Astrocyte (in vitro differentiated cells and primary cell): ENCODE measurements at places on chromosomes 11 and 22. TPM values are rescaled to one million over a fixed set of nuclear protein-coding genes. Genes with fewer than 3 reads are reported as not detected.

GRCh38 chr11:118915396-118915795, 10.3 kb downstream of the BCL9L start:
- DNase-seq: no peak

- DNase-seq: no peak
Observed at GRCh38 chr11:63887386-63887999, 29.5 kb downstream of the RCOR2 start.

DNA sequence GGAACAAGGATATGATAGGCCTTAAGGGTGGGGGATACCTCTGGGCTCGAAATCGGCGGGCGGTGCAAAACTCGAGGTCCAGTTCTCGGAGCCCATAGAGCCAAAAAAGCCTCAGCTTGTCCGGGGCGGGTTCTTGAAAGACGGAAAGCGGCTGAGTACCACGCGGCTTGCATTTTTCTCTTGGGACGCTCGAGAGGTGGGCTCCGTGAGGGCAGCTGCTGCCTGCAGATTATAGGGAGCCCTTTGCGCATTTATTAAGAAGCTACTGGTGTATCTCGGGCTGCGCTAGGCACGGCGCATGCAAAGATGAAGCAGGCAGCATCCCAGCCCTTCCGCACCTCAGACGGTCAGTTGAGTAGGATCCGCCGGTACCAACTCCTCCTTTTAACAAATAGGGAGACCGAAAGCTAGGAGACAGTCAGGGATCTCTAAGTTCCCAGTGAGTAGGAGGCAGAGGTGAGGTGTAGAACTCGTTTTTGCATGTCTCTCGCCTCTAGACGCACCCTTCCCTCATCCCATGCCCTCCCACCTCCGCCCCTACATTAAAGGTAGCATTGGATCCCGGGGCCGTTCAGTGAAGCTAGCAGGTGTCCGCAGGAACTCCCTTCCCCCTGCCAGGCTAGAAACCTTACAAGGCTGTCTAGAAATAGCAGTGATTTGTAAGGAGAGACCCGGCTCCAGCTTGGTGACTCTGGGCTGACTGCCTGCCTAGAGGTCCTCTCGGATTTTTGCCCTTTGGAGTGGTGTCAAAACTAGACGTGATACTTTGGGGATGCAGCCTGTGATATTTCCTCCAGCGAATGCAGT, 768 bp downstream of the LDHA start:
- peak; percentile 7 for DNase-seq

DNA sequence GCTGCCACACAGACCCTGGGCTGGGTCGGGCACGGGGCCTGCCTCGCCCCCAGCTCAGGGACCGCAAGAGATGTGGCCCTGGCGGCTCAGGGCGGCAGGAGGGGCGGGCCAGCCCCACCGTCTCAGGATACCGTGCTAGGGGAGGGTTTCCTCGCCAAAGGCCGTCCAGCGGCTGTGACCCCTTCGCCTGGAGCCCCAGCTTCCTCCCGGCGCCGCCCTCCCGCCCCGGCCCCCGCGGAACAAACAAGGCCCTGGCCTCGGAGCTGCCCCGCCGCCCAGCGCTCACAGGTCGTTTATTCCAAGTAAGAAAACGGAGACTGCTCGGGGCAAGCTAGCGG, 543 bp upstream of the AP2A2 start:
- no peak for DNase-seq

- DNase-seq: peak; percentile 58
Observed at GRCh38 chr11:62665599-62666258, 617 bp downstream of the CSKMT start.

DNA sequence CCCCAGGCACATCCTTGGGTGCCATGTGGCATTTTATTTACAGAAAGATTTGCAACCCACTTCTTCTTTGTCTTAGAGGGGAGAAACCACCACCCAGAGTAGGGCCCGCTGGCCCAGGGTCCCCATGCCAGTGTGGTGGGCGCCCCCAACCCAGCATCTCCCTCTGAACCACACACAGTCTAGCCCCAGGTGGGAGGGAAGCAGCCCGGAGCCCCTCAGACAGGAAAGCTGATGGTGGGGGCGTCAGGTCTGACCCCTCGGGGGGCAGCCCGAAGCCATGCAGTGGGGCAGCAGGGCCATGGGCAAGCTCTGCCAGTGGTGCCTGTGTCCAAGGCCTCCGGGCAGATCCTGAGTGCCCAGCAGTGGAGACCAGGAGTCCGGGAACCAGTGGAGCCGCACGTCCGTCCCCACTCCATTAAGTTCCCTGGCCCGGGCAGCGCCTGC, 11.7 kb downstream of the TRPM5 start:
- no peak for DNase-seq

DNA sequence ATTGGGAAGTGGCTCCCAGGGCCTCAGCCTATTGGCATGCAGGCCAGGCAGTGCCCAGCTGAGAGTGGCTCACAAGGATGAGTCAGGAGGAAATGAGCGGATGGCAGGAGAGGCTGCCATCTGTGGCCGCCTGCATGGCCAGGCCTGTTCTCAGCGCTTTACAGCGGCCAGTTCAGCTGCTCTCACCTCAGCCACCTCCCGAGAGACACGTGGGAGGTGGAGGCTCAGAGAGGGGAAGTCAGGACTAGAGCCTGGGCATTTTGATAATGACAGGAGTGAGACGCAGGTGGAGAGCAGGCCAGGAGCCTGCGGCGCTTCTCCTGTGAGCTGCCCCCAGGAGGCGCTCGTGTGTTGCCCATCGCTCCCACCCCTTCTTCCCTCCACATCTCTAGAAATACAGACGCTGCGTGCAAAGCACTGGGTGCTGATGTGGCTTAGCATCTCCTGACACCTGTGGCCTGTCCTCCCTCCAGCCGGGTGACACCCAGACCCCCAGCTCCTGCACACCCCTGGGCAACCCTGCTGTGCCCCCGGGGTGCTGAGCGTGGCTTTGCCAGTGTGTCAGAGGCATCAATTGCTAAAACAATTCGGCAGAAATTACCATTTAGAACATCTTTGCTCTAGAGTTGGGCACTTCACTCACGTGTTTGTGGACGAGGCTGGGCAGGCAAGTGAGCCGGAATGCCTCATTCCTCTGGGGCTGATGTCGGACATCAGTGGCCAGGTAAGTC, 21.4 kb upstream of the PANX2 start:
- peak; percentile 20 for DNase-seq

- no peak for DNase-seq
Observed at GRCh38 chr11:6653097-6653496, 2.5 kb downstream of the DCHS1 start.

The KCNJ1 gene
- 0.14 TPM in 1 of 2 replicates, not detected in the other for total RNA-seq

The SLC25A45 gene
- total RNA-seq: 1.9 and 2.6 TPM in 2 replicates

GRCh38 chr22:31585161-31585859, 76.7 kb downstream of the PISD start:
- DNase-seq: peak; percentile 29

DNA sequence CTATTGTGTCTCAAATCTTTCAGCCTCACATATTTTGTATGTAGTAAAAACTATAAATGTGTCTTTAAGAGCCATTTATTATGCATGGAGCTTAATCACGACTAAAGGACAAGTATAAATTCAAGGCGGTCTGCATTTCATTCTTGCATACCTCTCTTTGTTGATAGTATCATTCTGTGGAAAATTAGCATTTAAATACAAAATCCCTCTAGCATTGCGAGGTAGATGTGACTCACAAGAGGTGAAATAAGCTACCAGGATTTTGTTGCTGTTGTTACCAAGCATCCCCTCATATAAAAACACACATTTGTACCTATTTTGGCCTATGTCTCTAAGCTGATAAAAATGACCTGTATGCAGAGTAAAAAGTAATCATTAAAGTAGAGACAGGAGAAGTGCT, 537.4 kb upstream of the LUZP2 start:
- DNase-seq: peak; percentile 10

The CACNA1I gene
- 0.11 and 0.17 TPM in 2 replicates for total RNA-seq

- DNase-seq: no peak
Observed at GRCh38 chr11:8250434-8250833, 13.2 kb downstream of the LMO1 start.
